ENCODE measurements at places on chromosomes 6 and 20.

GRCh38 chr20:57083072-57083471 is 183.4 kb downstream of the BMP7 start:
- DNase-seq: no peak

DNA sequence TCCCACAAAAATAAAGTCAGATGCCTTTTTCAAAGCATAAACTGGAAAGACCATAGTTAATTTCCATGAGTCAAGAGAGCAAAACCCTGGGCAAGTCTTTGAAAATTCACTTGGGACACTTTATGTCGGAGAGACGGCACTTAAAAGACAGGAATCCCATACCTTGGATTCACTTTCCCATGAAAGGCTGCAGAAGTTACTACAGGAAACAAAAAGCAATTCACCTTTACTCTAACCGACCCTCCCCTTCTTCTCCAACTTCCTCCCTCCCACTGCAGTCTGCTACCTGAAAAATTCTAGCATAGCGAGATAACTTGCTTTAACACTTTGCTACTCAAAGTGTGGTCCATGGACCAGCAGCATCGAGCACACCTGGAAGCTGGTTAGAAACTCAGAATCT is 539.1 kb upstream of the JAG1 start:
- no peak for DNase-seq

- no peak for DNase-seq
These were observed 136.8 kb upstream of the LRFN2 start for GRCh38 chr6:40723967-40724366.

- DNase-seq: no peak
These were observed 122.2 kb downstream of the FYN start for GRCh38 chr6:111750753-111751673.

DNA sequence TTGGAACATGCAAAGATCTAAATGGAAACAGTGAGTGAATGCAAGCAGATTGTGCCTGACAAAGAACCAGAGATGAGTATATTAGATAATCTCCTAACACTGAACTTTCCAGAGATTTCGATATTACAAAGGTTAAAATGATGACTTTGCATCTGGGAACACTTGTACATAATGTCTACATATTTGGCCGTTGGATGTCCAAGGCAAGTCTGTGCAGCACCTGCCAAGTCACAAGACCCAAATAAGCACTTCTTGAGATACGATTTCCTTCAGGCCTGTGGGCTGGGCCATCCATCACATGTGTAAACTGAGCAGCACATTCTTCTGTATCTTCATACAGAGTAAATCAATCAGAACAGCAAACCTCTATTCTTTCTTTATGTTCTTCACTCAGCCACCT is 32.5 kb upstream of the SMLR1 start:
- DNase-seq: no peak

- DNase-seq: no peak
These were observed 246.0 kb upstream of the RUNX2 start for GRCh38 chr6:45082091-45082490.

DNA sequence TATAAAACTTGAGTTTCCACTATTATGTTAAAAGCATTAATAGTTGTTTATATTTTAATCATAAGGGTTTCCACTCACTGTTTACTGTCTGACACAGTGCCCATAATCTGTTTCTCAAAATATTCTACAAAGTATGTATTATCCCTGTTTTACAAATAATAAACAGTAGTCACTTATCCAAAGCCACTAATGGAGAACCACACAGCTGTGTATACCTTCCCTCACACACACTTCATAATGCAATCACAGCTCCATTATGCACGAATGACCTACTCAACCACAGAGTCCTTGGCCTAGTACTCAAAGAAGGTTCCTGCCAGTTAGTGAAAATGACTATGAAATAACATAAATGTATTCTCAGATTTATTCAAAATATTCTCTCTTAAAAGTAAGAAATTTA is 103.1 kb downstream of the EPB41L2 start:
- DNase-seq: no peak

Data from fibroblast of villous mesenchyme (primary cell).